ENCODE measurements at places on chromosomes 13 and 19.

DNA sequence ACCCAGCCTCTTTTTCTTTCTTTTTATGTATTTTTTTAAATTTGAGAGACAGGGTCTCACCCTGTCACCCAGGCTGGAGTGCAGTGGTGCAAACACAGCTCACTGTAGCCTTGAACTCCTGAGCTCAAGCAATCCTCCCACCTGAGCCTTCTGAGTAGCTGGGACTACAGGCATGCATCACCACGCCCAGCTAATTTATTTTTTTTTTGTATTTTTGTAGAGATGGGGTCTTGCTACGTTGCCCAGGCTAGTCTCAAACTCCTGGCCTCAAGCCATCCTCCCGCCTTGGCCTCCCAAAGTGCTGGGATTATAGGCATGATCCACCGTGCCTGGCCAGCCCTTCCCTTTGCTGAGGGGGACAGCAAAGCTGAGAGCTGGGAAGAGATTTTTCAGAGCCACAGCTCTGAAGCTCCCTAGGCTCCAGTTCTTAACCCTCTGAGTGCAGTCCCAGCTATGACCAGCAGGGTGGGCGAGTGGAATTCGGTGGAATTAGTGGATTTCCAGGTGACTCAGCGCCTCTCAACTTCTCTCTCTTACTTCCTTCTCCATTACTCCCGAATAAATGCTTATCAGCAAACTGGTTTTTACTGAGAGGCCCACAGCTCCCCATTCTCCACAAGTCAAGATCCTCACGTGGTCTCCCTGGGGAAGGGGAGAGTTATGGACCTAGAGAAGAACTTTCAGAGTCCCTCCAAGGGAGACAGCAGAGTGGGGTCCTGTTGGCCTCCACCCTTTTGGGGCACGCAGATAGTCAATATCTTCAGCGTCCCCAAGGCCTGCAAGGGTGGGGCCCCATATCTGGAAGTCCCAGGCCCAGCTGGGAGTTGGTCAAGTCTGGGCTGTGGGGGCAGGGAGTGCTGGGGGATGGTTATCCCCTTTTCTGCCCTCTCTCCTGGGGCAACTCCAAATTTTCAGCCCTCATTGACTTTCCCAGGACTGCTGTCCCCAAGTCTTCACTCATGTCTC, 1.2 kb downstream of the BLVRB start:
- peak; percentile 61 for DNase-seq

- no peak for DNase-seq
Measured at GRCh38 chr13:99726282-99726894, 225.1 kb downstream of the TM9SF2 start.

- DNase-seq = no peak
Measured at GRCh38 chr13:51549593-51549992, 34.7 kb upstream of the WDFY2 start.

GRCh38 chr19:33100894-33101644, 20.1 kb downstream of the GPATCH1 start:
- DNase-seq = no peak

DNA sequence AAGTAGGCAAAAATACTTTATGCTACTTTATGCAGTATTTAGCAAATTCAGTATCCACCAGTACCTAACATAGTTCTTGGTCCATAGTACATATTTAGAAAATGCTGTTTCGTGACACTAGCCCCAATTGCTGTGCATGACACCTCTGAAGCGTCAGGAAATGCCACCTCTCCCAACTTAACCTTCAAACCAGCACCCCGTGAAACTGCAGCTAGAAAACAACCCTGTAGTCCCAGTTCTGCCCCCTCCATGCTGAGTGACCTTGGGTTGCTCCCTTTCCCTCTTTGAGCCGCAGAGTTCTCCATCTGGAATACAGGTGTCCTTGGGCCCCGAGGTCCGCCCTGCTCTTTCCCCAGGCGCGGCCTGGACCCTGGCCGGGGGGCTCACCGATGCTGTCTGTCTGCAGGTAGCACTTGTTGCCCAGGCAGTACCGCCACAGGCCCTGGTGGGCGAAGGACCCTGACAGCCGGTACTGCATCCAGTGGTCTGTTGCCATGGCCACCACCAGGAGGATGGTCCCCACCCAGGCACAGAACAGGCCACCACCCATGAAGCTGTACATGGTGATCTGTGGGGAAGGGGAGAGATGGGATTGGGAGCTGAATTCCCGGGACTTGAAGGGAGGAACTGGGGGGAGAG, 773 bp downstream of the LIM2 start:
- peak; percentile 39 for DNase-seq

DNA sequence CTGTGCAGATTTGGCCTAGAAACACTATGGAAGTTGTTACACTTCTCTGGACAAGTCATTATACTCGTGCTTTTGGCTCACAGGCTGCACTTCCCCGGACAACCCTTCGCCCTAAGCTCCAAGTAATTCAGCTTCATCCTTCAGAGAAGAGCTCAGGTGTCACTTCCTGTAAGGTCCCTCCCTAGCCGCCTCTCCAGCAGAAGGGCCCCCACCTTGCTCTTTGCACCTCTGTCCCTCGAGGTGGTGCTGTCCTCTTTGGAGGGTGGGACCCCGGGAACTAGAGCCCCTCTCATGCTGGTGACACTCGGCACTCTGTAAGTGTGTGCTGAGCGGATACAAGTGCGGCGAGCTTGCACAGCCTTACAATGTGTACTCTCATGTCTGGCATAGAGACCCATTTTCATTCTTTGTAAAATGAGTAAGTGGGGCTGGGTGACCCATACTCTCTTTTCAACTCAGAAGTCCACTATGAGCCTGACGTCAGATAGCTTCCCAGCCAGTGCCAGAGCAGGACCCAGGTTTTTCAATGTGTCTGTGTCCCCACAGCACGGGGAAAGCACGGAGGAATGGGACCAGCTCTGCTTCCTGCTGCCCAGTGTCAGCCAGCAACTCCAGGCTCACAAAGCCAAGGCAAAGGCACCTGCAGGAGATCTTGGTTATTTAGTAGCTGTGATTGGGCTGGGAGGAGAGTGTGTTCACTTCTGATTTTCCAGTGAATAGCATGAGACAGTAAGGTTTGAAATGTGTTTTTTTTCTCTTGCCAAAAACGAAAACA, 26.9 kb downstream of the CHAMP1 start:
- no peak for DNase-seq

DNA sequence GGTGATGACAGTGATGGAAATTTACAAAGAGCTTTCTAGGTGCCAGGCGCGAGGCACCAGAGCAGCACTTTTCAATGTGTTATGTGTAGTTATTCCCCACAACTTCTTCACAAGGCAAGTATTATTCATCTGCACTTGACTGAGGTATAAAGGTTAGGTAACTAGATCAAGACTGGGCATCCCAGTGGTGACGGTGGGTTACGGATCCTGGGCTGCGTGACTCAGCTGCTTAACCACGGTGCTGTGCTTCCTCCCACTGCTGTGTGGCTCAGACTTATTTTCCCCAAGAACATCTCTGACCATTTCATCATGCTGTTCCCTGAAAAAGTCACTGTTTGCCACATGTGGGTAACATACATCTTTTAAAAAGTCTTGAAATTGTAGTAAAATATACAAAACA, 19.3 kb downstream of the EDDM13 start:
- DNase-seq = no peak

- DNase-seq = no peak
Measured at GRCh38 chr19:47379381-47379938, 30.3 kb downstream of the DHX34 start.

DNA sequence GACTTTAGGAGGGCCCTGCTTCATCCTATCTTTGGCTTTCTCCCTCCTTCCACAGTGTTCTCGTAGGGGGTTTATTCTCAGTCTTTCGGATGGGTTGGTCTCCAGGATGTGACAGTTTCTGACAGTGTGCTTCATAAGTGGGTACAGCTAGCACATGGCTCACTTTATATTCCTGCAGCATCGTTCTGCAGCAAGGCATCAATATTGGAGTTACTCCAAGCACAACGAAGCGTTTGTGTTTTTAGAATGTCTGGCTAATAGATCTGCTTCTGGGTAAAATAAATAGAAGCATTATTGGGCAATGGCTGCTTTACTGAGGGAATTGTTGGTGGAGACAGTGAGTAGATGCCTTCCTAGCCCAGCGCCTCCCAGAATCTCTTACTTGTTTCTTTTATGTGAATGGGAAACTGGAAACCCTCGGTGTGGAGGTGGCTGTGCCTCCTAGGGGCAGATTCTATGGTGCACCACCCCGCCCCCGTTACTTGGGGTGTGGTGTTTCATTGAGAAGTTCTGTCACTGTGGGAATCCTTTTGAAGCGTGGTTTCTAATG, 2.0 kb downstream of the FARP1 start:
- no peak for DNase-seq

DNA sequence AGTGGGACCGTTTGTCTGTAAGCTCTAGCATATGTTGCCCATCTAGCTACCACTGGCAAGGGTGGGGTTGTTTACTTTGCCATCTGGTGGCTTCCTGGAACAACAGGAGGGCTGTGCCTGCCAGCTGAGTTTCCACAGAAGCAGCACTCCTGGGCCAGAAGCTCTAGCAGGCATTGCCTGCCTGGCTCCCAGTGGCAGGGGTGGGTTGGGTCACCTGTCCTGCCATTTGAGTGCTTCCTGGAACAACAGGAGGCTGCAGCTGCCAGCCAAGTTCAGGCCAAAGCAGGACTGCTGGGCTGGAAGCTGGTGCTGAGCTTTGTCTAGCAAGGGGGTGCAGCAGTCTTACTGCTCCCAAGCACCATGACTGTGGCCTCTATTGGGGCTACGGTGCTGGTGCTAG, 239.7 kb downstream of the MTUS2 start:
- no peak for DNase-seq

DNA sequence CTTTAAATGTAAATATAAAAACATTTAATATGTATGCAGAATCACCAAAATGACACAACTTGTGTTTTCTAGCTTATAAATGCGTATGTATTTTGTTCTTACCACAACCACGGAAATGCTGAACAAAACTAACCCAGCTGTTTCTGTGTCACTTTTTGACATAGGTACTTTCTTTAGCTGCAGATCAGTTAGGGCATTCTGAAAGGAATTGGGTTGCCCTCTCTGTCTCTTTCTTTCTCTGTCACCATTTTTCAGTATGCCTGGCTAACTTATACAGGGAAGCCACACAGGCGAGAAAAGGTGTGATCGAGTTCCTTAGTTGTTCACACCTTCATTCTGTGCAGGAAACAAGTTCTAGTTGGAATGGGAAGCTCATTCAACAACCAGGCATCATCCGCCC, 72.6 kb upstream of the ARGLU1 start:
- DNase-seq = no peak

DNA sequence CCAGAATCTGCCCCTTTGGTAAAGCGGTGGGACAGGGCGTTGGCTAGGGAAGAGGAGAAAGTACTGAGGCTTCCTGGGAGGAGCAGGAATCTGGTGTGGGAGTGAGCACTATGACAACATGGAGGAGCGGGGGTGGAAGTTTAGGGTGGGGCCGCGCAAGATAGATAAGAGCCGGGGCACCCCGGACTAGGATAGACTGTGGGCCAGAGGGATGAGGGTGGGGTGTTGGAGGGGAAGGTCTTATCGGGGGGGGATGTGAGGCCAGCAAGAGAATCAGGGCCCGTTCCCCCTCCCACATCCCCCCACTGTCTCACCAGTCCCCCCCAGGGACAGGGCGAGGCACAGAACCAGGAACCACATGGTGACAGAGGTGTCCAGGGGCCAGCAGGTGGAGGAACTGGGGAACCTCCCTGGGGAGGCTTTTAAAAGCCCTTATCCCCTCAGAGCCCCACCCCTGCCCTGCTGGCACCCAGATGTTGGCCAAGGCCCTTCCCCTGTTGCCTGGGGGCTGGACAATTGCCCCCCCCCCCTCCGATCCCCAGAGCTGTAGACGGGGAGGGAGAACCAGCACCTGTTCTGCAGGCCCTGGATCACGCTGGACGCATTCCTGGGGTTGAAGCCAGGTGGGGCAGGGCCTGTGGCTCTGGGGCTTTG, at the start of gene KLK1:
TSS of gene KLK1 (minus strand) at position 399 of the 654 bp plus-strand sequence. CDS start at position 360, 39 bp downstream.
- no peak for DNase-seq

GRCh38 chr19:7004313-7004931, 16.8 kb downstream of the MBD3L2B start:
- DNase-seq = no peak

DNA sequence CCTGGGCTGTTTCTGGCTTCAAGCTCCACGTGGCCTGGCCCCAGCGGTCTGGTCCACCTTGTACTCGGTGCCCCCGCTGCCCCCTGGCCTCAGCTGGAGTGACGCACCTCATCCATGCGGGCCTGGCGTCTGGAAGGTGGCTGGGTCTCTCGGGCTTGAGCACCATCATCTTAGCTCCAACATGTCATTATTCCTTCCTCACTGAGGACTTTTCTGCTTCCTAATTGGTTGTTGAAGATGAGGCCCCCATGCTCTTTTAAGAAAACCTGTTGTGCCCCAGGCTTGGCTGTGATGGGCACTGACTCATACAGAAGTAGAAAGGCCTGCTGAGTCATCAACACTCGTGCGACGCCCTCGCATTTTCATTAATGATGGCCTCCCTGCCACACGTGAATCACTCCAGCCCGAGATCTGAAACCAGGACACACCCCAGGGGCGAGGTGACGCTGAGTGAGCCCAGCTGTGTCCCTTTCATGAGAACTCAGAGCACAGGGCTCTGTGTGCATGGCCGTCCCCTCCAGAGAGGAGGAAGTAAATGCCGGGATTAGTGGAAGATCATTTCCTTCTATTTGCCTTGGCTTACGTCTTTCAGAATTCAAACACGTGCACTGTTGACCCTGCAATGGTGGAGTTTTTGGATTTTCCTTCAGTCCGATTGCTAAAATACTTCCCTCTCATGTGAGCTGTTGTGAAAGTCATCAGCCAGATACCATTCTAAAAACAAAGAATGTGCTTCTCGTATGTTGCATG, 14.0 kb upstream of the GJA3 start:
- DNase-seq = peak; percentile 46

DNA sequence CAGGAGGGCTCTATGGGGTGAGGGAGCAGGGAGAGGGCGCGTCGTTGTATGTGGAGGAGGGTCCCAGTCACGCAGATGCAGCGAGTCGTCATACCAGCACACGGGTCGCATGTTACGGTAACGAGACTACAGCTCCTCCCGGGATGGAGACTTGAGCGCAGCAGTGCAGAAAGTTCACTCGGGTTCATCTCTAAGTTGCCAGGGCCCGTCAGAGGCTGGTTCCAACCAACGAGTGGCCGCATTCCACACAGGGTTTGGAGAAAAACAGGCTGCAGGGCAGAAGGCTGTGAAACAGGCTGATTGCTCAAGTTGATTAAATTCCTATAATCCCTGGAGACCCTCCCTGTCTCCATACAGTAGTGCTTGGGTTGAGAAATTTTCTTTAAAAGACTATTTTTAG, 21.9 kb upstream of the TTYH1 start:
- no peak for DNase-seq

GRCh38 chr19:36198119-36198518, 16.3 kb downstream of the ZNF565 start:
- no peak for DNase-seq
